Ecto neural progenitor cell (in vitro differentiated cells): ENCODE measurements at places on chromosomes 11 and 22.

DNA sequence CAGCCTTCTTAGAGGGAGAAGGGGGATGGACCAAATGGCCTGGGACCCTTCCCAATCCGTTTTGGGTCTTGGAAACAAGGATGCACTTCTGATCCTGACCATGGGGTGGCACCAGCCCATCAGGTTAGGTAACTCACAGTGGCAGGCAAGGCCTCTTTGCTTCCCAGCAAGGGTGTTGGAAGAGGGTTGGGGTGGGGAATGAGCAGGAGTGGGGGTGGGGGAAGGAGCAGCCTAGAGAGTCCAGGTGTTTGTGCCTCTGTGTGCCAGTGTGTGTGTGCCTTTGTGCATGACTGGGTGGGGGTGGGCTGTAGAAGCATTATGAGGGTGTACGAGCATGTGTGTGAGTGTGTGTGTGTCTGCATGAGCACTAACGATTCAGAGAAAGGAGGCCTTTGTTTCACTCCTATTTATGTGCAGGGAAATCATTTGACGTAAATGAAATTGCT lies 213.1 kb downstream of the INSC start:
- DNase-seq = peak; percentile 83

DNA sequence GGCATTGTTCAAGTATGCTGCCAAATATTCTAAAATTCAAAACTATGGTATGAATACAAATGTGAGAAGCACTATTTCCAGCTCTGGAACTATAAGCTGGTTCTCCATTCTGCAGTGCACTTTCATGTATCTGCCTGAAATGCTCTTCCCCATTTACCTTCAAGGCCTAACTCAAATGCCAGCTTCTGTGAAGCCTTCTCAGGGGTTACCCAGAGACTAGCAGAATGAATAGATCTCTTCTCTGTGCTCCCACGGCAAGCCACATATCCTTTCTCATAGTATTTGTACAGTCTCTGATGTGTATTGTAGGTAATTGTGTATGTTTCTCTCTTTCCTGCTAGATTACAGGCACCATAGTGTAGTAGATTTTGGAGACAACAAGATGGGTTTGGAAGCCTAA lies 4.1 kb downstream of the HOATZ start:
- DNase-seq = no peak

DNA sequence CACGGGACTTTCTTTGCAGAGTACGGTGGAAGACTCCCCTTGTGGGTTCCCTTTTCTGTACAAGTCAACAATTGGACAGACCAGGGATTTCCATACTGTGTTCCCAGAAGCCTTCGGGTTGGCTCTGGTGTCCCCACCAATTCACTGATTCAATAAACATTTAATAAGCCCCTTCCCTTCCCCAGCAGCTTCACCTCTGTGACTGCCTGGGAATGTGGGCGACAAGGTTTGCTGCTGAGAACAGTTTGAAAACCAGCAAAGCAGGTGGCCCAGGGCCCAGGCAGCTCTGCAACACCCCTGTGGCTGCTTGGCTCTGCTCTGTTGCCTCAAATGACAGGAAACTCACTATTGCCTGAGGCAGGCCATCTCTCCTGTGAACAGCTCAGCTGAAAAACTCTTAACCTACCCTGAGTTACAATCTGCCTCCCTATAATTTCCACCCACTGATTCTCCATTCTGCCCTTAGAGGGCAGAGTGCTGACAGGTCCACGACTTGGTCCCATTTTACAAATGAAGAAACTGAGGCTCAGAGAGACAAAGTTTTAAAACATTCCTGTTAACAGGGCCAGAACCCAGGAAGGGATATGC lies 10.4 kb downstream of the ADORA2A start:
- no peak for DNase-seq

GRCh38 chr22:24578355-24579257 lies 14.3 kb downstream of the LRRC75B start:
- DNase-seq = no peak

GRCh38 chr11:71285111-71285510 lies 32.7 kb upstream of the SHANK2 start:
- DNase-seq = no peak

- no peak for DNase-seq
Observed at GRCh38 chr11:93236741-93237675, 39.2 kb upstream of the SLC36A4 start.

GRCh38 chr11:2663915-2664314 lies 35.9 kb downstream of the KCNQ1OT1 start:
- DNase-seq = peak; percentile 27
